ENCODE measurements at places on chromosomes 1 and 21.

GRCh38 chr1:3481836-3482375, 27.4 kb downstream of the ARHGEF16 start:
- no peak for DNase-seq

DNA sequence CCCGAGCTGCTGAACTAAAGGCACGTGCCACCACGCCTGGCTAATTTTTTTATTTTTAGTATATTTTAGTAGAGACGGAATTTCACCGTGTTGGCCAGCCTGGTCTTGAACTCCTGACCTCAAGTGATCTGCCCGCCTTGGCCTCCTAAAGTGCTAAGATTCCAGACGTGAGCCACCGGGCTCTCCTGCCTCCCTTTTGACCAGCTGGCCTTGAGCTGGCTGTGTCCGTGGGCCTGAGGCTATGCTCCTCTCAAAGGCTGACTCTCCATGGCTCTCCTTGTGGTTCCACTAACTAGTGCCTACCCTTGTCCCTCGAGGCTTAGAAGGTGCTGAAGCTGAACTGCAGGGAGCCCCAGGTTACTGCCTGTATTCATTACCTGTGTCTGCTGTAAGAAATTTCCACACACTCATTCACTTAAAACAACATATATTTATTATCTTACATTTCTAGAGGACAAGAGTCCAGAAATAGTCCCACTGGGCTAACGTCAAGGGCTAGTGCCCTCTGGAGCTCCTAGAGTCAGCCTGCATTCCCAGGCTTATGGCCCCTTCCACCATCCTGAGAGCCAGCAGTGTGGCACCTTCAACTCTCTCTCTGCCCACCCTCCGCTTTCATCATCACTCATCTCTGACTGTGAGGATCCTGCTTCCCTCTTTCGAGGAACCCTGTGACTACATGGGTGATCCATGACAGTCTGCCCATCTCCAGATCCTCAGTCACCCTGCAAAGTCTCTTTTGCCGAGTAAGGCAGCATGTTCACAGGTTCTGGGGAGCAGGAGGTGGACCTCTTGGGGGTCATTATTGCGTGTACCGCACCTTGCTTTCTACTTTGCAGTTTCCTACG, 34.9 kb downstream of the ETS2 start:
- DNase-seq: no peak

DNA sequence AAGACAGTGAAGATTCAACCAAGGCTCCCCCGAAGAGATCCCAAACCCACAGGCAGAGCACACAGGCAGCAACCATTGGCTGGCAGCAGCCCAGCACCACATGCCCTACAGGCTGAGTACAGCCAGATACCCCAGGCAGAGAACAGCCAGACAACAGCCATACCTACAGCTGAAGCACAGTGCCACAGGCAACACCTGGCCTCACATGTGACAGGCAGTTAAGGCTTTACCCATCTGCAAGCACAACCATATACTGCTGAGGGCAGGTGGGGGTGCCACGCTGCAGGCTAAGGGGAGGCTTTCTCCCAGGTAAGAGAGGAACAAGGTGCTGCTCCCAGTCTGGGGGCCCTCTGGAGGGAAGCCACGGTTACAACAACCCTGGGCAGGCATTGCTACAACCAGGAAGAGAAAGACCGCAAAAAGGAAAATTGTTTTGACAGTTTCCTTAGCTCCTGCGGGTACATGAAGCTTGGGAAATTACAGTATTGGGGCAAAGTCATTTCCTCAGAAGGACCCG, 12.3 kb downstream of the CHIT1 start:
- no peak for DNase-seq

DNA sequence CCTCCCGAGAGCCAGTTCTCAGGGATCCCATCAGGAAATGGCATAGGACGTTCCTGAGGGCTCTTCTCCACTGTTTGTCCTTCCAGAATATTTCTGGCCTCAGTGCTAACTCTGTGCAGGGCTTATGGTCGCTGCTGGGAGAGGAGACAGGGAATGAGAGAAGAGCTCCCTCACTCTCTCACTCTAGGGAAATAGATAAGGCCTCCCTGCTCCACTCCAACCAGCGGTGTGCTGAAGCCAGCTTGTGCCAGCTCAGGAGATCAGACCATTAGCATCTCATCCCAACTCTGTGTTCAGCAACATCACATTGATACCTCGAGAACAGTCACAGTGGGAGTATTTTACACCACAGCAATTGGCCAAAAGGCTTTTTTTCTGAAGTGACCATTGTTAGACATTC, 49.2 kb upstream of the ZC3H12A start:
- DNase-seq: no peak

Measured in stimulated activated CD4-positive, alpha-beta T cell treated with anti-CD3 and anti-CD28 coated beads, TNF-alpha, amount 100 ng/mL, for 4 hours (primary cell).